ENCODE measurements at places on chromosomes 12 and 14. TPM values are rescaled to one million over a fixed set of nuclear protein-coding genes. Genes with fewer than 3 reads are reported as not detected.

GRCh38 chr12:27331927-27332324 is 710 bp upstream of the BMAL2 start:
- DNase-seq, result no peak

The GLIPR1L1 gene
- 0.27 TPM for polyA plus RNA-seq

DNA sequence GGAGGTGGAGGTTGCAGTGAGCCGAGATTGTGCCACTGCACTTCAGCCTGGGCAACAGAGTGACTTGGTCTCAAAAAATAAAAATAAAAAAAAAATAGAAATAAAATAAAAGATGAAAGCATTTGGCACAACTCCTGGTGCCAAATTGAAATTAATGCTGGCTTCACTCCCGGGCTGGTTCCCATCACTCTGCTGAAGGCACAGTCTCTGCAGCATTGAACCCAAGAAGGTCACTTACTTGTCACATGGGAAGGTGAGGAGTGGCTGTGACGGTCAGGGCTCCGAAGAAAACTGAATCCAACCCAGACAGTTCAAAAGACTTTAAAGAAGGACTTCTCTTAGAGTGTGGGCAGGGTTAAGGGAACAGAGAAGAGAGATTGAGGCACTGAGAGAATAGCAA is 10.5 kb upstream of the CCDC63 start:
- DNase-seq, result no peak

- DNase-seq, result no peak
These were observed 131.7 kb downstream of the TMTC2 start for GRCh38 chr12:82818271-82819035.

The NR1H4 gene
- 76.9 TPM for polyA plus RNA-seq

DNA sequence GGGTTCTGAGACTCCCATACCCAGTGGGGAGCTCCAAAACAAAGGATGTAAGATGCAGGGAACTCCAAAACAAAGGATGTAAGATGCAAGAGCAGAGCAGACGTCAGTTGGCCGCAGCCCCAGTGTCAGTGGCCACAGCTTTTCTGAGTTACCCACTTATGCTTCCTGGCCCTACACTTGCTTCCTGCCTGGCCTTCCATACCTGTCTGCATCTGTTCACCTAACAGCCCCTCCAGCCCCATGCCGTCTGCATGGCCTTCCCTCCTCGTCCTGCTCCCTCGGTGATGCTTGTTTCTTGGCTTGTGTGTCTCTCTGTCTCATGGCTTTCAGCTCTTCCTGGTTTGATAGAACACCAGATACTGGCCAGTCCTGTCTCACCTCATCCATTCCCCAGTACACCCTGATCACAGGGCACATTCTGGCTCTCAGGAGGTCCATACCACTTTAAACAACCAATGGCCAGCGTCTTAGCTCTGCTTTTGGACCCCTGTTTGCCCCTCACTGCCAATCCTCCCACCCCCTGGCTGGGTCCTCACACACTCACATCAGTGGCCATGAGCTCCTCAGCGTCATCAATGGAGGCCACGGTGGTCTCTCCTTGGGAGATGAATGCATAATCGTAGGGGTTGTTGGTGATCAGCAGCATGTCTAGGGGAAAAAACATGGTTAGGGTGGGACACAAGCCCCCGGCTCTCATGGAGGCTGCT is 5.3 kb downstream of the MYH7 start:
- DNase-seq, result no peak

DNA sequence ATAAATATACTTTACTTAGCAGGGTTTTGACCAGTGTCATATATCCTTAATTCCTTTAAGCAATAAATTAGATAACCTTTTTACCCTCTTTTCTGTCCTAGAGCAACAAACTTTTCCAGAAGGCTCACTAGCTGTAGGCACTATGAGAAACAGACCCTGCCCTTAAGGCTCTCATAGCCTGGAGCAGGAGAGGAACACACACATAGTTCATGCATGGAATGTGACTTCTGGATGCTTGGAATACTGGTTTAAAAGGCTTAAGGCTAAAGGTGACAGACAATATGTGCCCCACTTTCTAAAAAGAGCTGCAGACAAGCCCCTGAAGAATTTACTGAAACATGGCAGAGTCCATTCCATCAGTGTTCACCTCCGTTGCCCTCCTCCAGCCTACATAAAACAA is 237.2 kb downstream of the TTC8 start:
- no peak for DNase-seq

- no peak for DNase-seq
These were observed 68.2 kb downstream of the BCL11B start for GRCh38 chr14:99203801-99204200.

GRCh38 chr12:50200552-50201273 is 33.5 kb upstream of the CERS5 start:
- no peak for DNase-seq

The RNF212B gene
- polyA plus RNA-seq, result 0.34 TPM

GRCh38 chr14:100788942-100789341 is 37.0 kb upstream of the MEG3 start:
- DNase-seq, result no peak

DNA sequence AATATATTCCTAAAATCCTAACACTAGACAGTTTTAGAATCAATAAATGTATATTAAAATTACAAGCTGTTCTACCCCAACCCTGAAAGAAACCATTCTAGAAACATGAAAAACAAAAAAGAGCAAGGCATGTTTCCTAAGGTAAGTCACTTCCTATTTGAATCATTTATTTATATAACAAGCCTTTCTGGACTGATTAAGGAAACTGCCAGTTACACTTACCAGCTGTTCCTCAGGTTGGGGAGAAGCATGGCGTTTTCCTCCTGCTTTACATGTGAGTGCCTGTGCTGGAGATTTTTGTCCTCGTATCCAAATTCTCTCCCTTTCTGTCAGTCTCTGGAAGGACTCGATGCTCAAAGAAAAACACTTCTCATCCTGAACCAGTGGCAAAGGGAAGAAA is 183.3 kb downstream of the EFCAB11 start:
- DNase-seq, result no peak

DNA sequence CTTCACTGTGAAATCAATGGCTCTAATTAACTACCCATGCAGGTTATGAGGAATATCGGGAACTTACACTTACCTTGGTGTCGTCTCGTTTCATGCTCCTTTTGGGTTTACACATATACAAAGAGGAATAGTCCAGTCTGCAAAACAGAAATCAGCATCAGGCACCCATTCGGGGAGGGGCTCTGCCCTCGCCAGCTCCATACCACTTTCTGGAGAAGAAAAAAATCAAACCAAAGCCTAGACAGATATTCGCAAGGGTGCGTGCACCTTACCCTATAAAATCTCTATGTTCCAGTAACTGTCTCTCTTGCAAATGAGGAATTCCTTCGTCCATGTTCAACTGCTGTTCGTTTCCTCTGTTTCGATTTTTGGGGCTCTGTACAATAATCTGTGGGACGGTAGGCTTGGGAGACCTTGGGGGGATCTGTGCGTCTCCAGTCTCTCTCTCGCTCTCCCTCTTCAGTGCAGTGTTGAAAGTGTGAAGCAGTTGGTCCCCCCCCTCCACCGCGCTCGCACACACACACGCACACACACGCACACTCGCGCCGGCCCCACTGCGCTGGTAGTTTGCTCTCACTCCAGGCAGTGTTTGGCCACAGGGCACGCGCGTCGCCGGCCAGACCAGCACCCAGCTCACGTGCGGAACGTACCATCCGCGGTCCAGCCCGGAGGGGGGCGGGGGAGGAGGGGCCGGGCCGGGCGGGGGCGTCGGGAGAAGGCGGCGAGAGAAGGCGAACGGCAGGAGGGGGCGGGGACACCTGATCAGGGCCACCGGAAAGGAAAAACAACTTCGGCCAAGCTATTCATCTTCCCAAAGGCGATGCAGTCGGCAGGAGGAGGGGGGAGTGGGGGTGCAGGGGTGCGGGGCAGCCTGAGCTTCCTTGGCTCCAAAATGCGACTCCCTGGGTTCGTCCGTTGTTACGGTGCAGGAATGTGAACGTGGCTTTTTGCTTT is at the start of gene BHLHE41:
TSS of gene BHLHE41 (minus strand) at position 592 of the 954 bp plus-strand sequence. CDS start at position 334, 258 bp downstream.
- peak; percentile 55 for DNase-seq

DNA sequence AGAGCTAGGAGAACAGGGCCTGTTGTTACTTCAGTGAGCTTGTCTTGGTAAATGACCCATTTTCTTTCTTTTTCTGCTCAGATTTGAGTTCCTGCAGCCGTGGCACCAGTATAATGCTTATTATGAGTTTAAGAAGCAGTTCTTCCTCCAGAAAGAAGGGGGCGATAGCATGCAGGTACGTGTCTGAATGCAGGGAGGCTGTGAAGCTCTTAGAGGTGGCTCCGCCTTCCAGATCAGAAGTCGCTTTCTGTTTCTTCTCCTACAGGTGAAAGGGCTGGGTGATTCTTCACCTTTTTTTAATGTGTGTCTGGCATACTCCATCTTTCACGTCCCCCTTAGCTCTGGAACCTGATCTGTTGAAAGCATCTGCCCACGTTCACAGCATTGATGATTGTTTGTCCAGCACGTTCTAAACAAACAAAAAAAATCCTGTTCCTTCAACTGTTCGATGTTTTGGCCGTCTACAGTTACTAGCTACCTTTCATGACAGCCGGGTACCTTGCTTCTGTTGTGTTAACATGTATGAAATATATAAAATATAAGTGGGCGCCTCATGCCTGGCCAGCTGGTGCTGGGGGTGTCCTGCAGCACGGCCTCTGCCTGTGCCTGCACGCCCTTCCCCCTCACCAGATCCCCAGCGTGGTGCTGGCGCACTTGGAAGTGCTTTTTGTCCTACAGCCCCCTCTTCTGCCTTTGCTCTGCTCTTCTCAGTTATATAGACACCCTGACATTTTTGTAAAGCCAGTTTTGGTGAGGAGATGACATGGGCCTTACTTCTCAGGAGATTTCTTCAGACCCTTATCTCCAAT is 44.6 kb downstream of the SFSWAP start:
- no peak for DNase-seq

The IL23A gene
- 0.75 TPM for polyA plus RNA-seq

The TMEM229B gene
- polyA plus RNA-seq, result 11.9 TPM

DNA sequence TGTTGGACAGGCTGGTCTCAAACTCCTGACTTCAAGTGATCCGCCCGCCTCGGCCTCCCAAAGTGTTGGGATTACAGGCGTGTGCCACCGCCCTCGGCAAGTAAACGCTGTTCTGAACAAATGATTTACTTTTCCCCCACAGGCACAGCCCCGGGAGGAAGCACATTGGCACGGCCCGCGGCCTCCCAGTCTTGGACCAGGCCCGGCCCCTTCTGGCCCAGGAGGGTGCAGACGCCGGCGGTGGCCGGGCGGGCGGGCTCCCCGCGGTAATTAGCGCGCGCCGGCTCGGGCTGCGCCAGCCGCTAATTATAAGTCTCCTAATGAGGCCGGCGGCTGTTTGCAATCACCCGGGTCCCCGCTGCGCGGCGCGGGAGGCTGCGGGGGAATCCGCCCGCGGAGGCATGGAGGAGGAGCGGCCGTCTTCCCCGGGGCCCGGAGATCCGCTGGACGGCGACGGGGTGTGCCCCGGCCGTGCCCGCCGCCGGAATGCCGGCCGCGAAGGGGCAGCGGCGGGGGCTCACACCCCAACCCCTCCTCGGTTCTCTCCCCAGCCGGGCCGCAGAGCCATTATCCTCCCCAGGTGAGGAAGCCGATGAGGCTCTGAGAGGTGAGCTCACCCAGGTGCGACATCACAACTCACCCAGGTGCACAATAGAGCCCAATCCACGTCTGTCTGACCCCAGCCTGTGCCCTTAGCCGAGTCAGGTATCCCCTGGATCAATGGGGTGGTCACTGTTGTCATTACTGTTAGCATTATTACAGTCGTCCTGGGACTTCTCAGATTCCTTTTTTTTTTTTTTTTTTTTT is 3.3 kb upstream of the POP5 start:
- DNase-seq, result no peak

GRCh38 chr14:55976655-55977054 is 141.6 kb upstream of the PELI2 start:
- DNase-seq, result peak; percentile 53

- DNase-seq, result no peak
These were observed 409.6 kb downstream of the APAF1 start for GRCh38 chr12:99054601-99055128.

DNA sequence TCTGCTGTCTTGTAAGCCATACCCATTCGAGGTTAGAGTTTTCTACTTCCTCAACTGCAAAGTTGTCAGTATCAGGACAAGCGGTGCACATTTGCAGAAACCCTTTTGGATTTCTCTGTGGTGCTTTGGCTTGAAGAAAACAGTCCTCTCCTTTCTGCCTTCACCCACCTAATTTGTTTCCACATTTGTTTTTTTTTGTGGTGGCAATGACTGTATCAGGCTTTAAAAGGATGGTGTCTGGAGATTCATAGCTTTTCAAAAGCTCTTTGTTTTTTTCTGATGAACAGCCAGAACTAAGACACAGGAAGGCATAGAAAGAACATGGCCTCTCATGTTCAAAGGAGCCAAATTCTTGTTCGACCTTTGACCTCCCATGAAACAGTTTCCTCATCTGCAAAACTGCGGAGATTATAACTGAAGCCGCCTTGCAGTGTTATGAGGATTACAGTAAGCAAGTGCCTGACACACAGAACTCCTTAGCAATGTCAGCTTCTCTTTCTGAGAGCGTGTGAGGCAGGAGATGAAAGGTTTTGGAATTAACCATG is 270.6 kb upstream of the TBX3 start:
- DNase-seq, result no peak

GRCh38 chr12:126464153-126464552 is 1398.9 kb downstream of the AACS start:
- DNase-seq, result no peak

The OTUB2 gene
- polyA plus RNA-seq, result 0.93 TPM

GRCh38 chr12:44780221-44780790 is 95.8 kb downstream of the NELL2 start:
- no peak for DNase-seq

The PLA2G1B gene
- 0.79 TPM for polyA plus RNA-seq

The TAOK3 gene
- polyA plus RNA-seq, result 44.7 TPM
